ENCODE measurements at places on chromosomes 4 and X.

GRCh38 chrX:123324625-123325024 is 140.5 kb downstream of the GRIA3 start:
- no peak for DNase-seq

GRCh38 chrX:137654481-137654880 is 88.6 kb downstream of the ZIC3 start:
- no peak for DNase-seq

GRCh38 chrX:124293810-124294209 is 38.6 kb upstream of the TEX13D start:
- no peak for DNase-seq

DNA sequence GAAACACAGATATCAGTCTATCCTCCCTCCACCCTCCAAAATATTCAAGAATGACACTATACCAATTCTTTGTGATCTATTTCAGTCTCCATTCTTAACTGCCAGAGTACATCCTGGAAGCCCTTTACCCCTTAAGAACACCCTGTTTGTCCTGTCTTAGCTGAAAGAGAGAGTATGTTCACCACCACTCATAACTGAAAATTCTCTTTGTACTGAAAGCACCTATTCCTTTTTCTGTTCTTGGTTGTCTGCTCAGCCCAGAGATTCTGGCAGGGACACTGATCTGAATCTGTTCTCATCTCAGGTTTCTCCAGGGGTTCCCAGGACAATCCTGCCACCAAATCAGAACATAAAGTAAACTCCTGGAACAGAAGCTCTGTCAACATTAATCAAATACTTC is 25.4 kb upstream of the EREG start:
- no peak for DNase-seq
